HFFc6 (cell line): ENCODE measurements at places on chromosomes 3 and 15.

DNA sequence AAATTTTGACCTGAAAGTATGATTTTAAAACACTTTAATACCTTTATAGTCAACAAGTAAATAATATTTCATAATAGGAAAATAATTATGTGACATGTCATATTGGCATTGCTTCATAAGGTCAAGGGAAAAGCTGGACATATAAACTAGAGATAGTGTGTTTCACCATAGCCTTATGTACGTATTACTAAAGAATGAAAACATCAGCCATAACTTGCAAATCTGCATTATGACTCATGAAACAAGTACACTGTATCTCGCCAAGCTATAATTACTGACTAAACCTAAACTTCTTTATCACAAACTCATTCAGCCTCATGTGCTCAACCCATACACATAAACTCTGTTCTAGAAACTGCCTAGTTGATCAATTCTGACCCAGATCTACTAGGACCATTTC, 950.1 kb downstream of the FHIT start:
- DNase-seq: no peak

GRCh38 chr3:42509111-42509510, 6.7 kb downstream of the VIPR1 start:
- no peak for DNase-seq

- DNase-seq: peak; percentile 49
Observed at GRCh38 chr15:66644869-66645268, 57.2 kb upstream of the SMAD6 start.

DNA sequence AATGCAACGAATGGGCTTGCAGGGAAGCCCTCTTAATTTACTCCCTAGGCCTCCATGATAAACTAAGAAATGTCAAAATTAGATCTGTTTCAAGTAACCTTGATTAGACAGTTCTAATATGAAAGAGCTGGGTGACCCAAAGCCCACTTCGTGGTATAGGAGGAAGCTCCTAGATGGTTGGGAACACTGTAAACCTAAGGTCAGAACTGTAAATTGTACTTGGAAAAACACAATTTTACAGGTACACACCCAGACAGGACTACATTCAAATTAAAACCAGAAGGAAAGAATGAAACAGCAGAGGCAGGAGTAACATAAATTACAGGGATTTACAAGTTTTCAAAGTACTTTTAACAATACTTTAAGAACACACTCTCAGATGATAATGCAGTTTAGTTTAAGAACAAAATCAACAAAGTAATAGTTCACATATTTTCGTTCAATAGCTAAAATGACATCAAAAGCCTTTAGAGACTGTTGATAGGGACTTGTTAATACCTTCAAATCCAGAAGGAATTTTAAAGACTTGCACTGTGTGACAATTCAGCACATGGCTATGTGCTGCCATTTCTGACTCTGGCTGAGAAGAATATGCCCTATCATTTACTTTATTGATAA, 18.4 kb downstream of the ISL2 start:
- no peak for DNase-seq

DNA sequence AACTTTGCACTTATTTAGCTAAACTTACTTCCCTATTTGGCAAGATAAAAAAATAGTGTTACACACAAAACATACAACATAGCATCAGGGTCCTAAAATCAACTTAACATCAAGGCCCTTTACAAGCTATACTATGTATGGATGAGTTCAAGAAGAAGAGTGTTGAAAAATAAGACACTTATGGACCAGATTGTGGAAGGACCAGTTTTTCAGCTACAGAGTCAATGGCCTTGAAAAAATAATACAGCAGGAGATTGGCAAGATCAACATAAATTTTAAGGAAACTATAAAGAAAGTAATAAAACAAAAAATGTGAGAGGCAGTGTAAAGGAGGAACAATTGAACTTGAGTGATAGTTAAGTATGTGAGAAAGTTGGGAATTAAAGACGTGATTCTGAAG, 66.3 kb upstream of the BBX start:
- no peak for DNase-seq

- DNase-seq: no peak
Observed at GRCh38 chr3:174959556-174960065, 100.5 kb downstream of the NAALADL2 start.
